ENCODE measurements at places on chromosomes 12 and 14.

- no peak for DNase-seq
Observed at GRCh38 chr12:120278137-120279069, 12.9 kb upstream of the PXN start.

DNA sequence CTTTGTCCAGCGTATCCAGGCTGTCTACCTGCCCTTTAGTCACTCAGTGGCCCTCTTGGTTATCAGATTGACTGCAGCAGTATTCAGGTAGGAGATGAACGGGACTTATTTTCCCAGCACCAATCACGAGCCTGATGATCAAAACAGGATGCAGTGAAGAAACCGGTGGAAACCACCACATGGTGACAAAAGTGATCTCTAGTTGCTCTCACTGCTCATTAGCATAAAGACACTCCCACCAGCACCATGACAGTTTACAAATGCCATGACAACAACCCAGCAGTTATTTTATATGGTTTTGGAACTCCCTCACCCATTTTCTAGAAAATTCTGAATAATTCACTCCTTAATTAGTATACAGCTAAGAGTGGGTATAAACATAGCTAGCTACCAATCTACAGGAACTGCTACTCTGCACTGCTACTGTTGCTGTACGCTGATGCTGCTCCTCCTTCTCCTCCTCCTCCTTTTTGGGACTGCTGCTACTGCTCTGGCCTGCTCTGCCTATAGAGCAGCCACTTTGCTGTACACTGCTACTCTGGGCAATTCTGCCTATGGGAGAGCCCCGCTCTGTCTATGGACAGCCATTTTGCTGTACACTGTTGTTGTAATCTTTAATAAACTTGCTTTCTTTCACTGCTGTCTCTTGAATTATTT is 142.5 kb upstream of the SSTR1 start:
- no peak for DNase-seq

GRCh38 chr14:45679853-45680252 is 426.9 kb upstream of the MIS18BP1 start:
- DNase-seq = peak; percentile 83

- DNase-seq = no peak
Observed at GRCh38 chr14:57526942-57527341, 33.3 kb upstream of the CCDC198 start.

- DNase-seq = no peak
Observed at GRCh38 chr12:65741656-65742017, 82.6 kb upstream of the HMGA2 start.

- no peak for DNase-seq
Observed at GRCh38 chr12:12736759-12737676, 19.9 kb downstream of the CDKN1B start.

DNA sequence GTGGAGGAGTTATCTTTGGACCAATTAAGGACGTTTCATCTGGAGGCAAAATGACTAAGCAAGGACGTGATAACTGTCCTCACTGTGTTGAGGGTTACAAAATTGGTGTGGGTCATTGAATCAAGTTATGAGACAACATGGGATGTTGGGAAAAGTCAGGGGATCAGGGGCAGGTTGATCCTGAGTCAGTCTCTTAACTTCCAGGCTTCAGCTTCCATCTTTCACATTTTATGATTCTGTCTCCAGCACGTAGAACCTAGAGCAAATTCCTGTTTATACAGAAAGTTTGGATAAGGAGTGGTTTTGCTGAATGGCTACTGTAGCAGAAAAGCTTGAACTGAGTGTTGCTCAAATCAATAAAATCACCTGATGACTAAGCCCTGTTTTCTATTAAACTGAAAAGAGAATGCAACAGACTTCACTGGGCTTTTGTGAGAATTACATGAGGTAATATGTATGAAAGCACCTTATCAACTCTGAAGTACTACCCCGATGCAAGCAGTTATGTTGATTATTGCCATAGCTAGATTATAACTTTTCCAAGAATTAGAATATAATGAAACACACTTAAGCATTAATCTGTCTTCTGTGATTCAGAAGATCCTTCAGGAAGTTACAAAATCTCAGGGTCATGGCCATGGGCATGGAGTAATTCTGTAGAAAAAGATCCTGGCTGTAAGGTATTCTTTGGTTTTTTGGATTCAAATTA is 184.8 kb downstream of the ETV6 start:
- no peak for DNase-seq

DNA sequence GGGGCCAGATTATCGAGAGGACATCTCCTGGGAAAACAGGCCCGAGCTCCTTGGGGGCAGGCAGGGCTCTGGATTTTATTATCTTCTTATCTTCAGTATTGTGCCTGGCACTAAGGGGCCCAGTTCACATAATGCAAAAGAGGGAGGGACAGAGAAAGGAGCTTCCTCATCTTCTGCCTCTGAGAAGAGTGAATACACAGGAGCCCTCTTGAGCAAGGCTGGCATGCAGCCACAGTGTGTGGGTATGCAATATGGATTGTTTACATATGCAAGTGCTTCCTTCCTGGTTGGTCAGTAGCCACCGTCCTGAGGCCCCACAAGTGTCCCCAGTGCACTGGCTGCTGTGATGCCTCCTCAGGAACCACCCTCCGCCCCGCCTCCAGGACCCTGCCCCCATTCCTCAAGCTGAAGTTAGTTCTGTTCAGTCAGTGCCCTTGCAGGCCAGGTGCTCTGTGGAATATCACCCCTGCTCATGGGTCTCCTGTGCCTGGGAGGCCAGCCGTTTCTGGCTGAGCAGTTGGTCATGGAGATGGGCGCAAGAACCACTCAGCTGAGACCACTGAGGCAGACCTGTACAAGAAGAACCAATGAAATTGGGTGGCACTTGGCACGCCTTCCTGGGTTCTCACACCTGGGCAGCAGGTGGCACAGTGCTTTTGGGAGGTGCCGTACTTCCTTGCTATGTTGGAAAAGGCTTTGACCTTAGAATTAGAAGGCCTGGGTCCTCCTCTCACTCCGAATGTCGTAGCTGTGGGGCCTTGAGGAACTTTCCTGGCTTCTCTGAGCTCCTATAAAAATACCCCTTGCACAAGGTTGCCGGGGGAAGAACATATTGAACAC is 35.1 kb upstream of the ACTN1 start:
- DNase-seq = no peak

DNA sequence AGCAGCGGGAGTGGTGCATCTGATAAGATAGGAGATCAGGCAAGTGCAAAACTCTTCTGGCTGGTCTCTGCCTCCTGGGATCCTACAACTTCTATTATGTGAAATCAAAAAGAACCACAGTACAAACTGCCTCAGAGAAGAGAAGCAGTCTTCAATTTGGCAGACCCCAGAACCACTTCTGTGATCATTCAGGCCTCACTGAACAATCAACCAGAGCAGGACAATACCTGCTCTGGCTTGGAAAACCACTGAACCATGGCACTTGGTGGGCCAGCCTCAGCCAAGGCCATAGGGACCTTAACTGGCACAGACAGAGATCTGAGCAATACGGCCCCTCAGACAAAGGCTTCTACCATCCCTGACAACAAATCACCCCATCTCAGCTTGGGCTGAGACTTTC is 103.0 kb downstream of the NDUFA12 start:
- no peak for DNase-seq

- DNase-seq = no peak
Observed at GRCh38 chr12:104306943-104307654, 3.6 kb downstream of the EID3 start.

GRCh38 chr12:116537101-116537904 is 21.9 kb upstream of the MAP1LC3B2 start:
- DNase-seq = no peak

DNA sequence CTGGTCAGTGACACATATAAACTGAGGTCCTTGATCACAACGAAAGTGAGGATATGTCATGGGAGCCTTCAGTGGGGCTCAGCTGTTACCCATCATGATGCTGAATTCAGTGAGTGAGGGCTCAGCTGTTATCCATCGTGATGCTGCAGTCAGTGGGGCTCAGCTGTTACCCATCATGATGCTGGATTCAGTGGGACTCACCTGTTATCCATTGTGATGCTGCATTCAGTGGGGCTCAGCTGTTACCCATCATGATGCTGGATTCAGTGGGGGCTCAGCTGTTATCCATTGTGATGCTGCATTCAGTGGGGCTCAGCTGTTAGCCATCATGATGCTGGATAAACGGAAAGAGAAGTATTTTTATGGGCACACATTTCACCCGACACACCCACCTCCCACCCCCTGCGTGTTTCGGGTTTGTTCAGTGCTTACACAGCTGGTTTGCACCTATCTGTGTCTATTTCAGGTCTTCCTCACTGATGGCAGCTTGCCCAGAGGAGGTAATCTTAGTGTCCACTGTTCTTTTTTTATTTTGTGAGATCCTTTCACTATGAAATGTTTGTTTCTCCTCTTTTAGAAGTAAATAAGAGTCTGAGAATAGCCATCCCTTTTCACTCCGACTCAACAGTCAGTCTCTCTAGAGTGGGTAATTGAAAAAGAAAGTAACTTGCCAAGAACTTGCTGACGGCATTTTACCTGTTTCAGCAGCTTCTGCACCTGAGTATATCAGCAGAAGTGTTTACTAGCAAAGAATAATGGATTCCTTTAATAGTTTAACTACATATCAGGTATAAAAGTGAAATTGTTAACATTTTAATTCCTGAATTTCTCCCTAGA is 183.0 kb downstream of the ERC1 start:
- no peak for DNase-seq

DNA sequence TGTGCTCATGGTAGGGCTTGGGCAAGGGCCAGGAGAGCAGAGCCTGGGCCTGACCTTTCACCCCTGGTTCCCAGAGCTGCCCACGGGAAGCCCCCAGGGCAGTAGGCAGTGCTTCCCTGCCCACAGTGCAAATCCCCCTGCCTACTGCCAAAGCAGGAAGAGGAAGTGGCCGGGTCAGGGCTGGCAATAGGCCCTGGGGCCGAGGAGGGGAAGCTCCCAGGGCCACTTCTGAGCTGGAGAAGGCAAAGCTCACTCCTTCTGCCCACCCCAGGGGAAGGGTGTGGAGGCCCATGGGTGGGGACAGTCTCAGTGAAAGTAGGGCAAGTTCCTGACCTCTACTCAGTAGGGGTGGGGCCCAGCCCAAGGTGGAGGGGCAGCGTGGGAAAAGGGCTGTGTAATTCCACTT is 5.4 kb upstream of the NR4A1 start:
- DNase-seq = no peak

DNA sequence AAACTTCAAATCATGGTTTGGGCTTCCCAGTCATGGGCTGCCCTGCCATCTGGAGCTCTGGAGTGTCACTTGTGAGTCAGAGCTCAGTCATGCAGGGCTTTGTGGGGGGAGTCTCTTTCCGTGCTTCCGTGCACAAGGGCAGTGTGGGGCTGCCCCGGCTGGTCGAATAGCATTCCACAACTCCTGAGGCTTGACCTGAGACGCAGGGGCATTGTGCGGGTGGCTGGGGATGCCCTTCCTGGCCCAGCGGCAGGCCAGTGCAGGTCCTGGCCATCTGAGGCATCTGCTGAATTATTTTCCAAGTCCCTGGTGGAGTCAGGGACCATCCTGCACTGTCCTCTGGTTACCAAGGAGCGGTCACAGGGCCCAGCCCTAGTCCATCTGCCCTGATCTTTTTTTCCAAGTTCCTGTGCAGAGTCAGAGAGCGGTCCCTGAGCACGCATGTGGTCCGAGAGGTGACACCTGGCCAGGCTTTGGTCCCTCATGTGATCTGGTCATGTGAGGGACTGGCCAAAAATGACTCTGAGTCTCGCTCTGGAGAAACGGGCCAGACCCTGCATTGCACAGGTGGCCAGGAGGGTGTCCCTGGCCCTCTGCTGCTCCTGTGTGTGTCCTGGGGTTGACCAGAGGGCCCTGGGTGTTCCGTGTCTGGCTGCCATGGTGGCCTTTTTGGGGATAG is 167.0 kb upstream of the ALG10B start:
- DNase-seq = no peak

DNA sequence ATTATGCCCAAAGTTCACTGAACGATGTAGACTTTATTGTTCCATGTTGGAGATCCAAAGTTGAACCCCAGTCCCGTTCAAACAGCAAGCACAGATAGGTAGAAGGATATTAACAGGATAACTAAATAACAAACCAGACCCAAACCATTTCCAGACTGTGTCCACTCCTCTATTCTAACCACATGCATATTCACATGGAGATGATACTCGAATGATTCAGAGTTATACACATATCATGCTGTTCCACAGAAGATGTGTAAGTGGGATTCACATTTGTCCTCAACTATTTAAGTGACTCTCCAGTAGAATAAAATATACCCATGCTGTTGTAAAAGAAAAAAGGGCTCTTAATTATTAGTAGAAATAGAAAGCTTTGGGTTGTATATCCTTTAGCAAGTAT is 185.9 kb downstream of the ITPR2 start:
- no peak for DNase-seq

DNA sequence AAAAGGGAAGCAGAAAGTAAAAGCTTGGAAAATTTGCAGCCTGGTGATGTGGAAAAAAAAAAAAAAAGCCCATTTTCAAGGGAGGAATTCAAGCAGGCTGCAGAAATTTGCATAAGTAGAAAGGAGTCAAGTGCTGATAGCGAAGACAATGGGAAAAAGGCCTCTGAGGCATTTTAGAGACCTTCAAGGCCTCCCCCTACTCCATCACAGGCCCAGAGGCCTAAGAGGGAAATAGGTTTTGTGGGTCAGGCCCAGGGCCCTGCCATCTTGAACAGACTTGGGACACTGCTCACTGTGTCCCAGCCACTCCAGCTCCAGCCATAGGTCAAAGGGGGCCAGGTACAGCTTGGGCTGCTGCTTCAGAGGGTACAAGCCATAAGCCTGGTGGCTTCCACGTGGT is 13.8 kb upstream of the PRKD1 start:
- DNase-seq = no peak

DNA sequence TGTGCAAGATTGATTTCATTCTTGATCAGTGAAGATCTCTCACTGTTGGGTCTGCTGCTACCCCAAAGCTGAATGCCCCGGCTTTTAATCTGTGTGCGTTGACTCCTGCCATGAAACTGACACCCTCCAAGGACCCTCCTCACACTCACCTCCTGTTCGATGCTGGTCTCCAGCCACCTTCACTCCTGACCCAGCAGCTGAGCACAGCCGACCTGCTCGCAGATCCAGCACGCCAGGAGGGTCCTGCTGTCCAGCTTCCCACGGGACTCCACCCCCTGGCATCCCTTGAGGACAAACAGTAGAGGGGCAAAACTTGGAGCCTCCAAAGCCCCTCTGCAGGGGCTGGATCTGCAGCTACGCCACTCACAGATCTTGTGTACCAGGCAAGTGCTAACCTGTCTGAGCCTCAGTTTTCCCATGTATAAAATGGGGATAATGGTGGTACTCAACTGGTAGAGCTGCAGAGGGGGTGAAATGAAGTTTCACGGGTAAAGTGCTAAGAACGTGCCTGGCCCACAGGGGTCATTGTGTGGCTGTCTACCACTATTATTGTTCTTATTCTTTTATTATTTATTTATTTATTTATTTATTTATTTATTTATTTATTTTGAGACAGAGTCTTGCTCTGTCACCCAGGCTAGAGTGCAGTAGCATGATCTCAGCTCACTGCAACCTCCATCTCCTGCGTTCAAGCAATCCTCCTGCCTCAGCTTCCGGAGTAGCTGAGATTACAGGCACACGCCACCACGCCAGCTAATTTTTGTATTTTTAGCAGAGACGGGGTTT is 178.0 kb downstream of the PHETA1 start:
- DNase-seq = no peak

GRCh38 chr12:107475900-107476299 is 209.7 kb upstream of the PWP1 start:
- no peak for DNase-seq

GRCh38 chr12:15116086-15116485 is 105.1 kb downstream of the RERG start:
- DNase-seq = no peak
